ENCODE measurements at places on chromosomes 5 and 9.

- DNase-seq, result no peak
These were observed 8.4 kb upstream of the ZNF474 start for GRCh38 chr5:122120957-122121356.

DNA sequence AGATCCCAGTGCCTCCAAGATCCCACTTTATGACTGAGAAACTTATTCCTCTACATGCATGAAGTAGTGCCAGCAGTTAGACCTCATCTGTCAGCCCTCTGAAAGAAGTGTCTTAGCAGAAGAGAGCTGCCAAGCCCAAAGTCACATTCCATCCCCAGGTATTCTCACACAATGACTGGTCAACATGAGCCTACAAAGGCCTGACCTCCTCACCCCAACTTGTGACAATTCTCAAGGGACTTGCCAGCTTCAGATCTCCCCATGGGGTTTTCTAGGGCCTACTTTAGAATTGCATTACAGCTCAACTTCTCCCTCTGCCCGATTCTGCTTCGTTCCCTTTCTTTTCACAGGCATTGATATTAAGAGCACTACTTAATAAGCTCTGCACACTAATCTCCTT is 393.8 kb upstream of the SLC30A5 start:
- no peak for DNase-seq

- DNase-seq, result no peak
These were observed 989.8 kb downstream of the TLE1 start for GRCh38 chr9:80699511-80699998.

DNA sequence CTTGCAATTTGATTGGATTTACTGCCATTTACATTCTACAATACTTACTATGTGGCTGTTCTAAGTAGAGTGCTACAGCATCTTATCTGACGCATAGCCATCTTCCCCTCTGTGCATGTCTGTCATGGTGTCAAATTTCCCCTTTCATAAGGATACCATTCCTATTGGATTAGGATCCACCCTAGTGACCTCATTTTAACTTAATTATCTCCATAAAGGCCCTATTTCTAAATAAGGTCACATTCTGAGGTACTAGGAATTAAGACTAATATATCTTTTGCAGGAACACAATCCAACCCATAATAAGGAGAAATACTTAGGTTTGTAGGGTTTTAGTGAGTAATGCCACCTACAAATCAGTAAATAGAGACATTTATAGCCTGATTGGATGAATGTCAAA is 268.0 kb downstream of the ADAMTSL1 start:
- DNase-seq, result no peak

GRCh38 chr5:181114844-181115778 is 15.9 kb downstream of the OR2V1 start:
- DNase-seq, result no peak

Measured in stimulated activated CD8-positive, alpha-beta memory T cell treated with anti-CD3 and anti-CD28 coated beads, Interleukin-2, amount 100 ng/mL, for 1 hour (primary cell).